Renal cortex interstitium (tissue), 15 donors: ENCODE measurements at places on chromosomes 1 and 21.

- no peak for DNase-seq
Measured at GRCh38 chr1:59291561-59291960, 5.3 kb upstream of the FGGY start.

DNA sequence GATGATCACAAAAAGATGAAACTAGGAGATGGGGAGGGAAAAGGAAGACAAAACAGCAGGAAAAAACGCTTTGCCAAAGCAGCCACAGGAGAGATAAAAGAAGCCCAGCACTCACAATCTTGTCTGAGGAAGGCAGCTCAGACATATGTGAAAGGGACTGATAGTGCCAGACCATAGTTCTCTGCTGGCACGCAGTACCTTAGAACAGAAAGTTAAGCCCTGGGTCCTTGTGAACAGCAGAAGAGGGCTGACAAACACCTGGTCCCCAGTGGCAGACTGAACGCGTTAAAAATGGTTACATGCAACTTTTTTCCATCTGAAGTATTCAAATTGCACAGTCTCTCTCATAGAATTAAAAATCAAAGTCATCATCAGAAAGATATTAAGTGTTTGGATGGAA, 433.2 kb upstream of the ADAMTS5 start:
- DNase-seq: no peak

- no peak for DNase-seq
Measured at GRCh38 chr1:154808261-154808908, 61.7 kb downstream of the KCNN3 start.

DNA sequence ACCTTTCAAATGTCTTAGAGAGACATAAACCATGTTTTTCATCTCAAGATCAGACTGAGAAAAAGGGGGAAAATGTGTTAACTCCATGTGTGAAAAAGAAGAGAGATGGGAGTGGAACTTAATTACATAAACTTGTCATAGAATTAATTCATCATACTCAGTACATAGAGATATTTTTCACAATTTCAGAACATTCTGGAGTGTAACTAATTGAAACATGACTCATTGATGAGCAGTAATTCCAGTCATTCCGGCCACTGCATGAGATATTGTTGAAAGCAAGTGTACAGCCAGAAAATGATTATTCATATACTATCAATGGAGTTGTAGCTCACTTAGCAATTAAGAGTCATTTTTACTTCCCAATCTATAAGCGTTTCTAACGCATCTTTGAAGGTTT, 739.3 kb downstream of the LTN1 start:
- no peak for DNase-seq

DNA sequence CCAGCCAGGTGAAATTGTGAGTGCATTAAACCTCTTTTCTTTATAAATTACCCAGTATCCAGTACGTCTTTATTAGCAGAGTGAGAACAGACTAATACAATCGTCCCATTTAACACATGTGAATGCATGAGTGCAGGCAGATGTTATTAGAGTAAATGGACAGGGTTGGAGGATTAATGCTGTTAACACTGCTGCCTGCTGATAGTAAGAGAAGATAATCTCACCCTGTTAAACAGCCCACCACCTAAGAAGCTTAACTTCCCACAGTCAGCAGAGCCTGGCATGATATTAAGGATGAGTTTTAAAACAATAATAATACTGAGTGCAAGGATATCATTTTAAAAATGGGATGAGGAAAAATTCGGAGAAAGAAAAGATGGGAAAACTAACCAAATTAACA, 181.4 kb upstream of the LHX8 start:
- no peak for DNase-seq

DNA sequence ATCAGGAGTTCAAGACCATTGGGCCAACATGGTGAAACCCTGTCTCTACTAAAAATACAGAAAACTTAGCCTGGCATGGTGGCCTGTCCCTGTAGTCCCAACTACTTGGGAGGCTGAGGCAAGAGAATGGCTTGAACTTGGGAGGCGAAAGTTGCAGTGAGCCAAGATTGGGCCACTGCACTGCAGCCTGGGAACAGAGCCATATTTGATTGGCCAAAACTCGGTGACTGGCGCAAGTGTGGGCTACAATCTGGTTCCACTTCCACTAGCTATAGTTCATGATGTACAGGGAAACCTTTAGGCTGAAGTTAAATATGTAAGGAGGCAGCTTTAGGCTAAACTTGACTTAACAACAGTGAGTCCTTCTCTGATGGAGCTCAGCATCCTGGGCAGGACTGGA, 20.2 kb downstream of the SLC30A10 start:
- DNase-seq: no peak

DNA sequence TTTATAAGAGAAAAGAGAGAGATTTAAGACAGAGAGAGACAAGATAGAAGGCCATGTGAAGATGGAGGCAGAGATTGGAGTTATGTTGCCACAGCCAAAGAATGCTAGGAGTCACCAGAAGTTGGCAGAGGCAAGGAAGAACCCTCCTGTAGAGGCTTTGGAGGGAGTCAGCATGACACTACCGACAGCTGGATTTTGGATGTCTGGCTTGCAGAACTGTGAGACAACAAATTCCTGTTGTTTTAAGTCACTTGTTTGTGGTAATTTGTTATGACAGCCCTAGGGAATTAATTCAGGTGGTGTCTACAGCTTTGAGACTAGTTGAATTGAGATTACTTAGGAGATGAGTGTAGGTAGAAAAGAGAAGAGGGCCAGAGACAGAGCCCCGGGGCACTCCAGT, 158.5 kb downstream of the DNM3 start:
- no peak for DNase-seq

GRCh38 chr1:214292322-214292721, 11.4 kb downstream of the SMYD2 start:
- DNase-seq: no peak

GRCh38 chr21:31133243-31133830, 95.1 kb upstream of the KRTAP19-8 start:
- no peak for DNase-seq

DNA sequence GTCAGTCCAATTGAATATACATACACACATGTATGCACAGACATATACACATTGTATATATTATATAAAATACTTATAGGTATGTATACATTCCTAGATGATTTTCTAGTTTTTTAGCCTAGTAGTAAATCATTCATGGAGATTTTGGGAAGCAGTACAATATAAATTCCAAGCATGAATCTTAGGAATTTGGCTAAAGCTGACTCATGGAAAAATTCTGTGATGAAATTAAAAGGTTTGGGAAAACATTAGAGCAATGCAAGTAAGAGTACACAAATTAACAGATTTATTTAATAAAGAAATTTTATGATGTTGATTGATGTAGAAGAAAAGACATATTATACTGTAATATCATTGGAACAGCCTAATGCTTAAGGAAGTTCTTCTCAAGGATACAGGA, 43.7 kb upstream of the PTGFR start:
- DNase-seq: no peak

GRCh38 chr21:25960402-25960801, 210.2 kb downstream of the APP start:
- DNase-seq: no peak

- no peak for DNase-seq
Measured at GRCh38 chr21:20968391-20968790, 29.8 kb upstream of the NCAM2 start.

GRCh38 chr21:24096651-24097050, 1510.6 kb downstream of the MRPL39 start:
- no peak for DNase-seq

DNA sequence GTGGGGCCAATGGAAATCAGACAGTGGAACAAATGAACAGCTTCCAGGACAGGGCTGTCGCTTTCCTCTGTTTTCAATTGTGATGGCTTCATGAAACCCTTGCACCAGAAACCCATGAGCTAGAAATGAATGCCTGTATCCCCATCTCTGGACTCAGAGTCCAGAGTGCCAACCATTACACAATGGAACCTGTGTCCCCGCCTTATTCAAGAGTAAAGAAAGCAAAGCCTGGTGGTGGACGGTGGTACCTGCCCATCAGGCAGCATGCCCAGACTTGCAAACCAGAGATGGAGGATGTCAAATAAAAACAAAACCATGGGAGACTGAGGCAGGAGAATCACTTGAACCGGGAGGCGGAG, 4.4 kb upstream of the CAPN2 start:
- no peak for DNase-seq

DNA sequence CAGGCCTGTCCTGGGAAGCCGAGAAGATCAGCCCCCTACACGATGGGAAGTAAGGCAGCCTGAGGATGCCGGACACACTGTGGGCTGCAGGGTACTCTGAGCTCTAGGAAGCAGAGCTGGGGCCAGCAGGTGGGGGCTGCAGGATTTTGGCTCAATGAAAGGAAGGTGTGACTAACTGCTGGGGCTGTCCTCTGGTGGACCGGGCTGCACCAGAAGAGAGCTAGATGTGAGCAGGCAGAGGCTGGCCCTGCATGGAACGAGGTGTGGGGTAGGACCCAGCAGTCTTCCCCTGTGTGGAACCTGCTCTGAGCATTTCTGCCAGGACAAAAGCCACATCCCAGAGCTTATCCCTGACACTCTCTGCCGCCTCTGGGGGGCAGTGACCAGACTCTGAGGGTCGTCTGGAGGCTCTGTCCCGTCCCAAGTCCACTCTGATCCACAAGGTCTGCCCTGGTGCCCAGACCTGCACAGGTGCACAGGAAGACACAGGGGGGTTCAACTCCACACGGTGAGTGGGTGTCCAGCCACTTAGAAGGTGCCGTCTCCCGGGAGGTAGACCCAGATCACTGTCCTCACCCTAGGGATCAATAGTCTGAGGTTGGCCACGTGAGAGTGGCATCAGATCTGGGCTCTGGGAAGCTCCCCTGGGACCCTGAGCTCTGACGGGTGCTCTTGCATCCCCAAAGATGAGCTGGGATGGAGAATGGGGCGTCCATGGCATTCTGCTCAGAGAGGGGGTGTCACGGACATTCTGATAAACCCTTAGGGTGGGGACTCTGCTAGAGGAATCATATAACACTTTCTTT, 187.6 kb upstream of the VAMP3 start:
- no peak for DNase-seq

DNA sequence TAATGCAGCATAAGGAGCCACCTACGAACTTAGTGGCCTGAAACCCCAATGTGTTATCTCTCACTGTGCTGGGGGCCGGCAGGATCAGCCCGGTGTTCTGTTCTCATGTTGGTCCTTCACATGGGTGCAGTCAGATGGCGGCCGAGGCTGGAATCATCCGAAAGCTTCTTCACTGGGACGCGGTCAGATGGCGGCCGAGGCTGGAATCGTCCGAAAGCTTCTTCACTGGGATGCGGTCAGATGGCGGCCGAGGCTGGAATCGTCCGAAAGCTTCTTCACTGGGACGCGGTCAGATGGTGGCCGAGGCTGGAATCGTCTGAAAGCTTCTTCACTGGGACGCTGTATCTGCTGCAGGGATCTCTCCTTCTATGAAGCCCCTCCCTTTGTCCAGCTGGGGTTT, 12.6 kb upstream of the PCBP3 start:
- DNase-seq: no peak

DNA sequence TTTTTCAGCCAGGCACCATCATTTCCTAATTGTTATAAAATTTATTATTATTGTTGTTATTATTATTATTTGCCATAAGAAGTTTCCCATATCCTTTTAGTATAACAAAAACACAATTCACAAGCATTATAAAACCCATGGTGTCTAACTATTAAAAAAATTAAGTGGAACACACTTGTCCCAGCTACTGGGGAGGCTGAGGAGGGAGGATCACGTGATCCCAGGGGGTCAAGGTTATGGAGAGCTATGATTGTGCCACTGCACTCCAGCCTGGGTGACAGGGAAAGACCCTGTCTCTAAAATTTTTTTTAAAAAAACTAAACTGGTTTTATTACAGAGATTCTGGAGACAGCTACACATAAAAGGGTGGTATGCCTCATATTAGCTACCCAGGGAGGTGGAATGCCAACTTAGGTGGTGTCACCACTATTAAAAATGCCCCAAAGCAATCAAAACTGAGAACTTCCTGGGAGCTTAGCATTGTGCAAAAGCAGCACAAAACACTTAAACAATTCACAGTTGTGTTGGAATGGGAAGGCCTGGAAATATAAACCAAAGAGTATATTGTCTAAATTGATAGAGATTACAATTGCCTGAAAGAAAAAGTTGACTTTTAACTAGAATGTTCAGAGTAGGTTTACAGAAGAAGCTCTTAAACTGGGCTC, 8.7 kb upstream of the RGS4 start:
- no peak for DNase-seq

- peak; percentile 68 for DNase-seq
Measured at GRCh38 chr1:201792534-201793305, 36.2 kb upstream of the IPO9 start.

GRCh38 chr1:64539781-64540218, 69.9 kb downstream of the CACHD1 start:
- DNase-seq: peak; percentile 66

- DNase-seq: no peak
Measured at GRCh38 chr21:46515109-46515508, 56.4 kb downstream of the DIP2A start.

- DNase-seq: no peak
Measured at GRCh38 chr1:200642481-200642880, 21.9 kb upstream of the KIF14 start.

DNA sequence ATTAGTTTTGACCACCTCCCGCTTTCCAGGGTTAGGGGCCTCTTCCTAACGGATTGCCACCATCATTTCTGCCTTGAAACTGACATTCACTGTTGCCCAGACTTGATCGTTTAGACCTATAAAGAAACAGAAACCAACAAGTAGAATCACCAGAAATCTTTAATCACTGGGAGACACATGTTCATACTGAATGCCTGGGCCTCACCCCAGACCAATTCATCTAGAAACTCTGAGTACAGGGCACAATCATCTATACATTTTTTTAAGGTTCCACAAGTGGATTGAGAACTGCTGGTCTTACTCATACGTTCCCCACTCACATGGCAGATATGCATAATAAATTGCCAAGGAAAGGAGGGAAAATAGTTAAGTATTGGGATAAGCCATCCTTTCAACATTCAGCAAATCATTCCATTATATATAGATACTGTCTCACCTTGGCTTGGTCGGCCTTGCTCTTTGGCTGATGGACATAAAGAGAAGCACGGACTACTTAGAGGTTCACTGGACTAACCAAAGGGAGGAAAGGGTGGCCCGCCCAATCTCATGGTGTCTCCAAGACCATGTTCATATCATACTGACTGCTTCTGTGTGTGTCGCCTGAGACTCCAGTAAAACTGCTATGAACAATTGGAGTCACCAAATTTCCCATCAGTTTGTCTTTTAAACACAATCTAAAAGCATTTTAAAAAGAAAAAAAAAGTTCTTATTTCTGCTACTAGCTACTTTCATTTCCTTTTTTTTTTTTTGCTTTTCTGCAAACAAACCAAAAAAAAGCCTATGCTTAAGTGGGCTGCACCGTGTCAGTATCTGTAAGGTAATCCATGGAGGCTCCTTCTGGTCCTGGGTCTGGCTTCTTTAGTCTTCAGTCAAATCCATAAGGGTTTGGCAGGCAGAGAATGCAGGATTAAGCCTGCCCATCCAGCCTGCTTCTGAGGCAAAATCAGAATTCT, 9.4 kb upstream of the TARBP1 start:
- no peak for DNase-seq
